ENCODE measurements at places on chromosomes 5 and 9. TPM values are rescaled to one million over a fixed set of nuclear protein-coding genes. Genes with fewer than 3 reads are reported as not detected.

The DDX4 gene
- not detected for total RNA-seq

The POMT1 gene
- 40.2 TPM for total RNA-seq

The IL33 gene
- total RNA-seq, result 78.0 TPM

The PCDHGC4 gene
- 7.6 TPM for total RNA-seq

The SLIT3 gene
- 9.4 TPM for total RNA-seq

DNA sequence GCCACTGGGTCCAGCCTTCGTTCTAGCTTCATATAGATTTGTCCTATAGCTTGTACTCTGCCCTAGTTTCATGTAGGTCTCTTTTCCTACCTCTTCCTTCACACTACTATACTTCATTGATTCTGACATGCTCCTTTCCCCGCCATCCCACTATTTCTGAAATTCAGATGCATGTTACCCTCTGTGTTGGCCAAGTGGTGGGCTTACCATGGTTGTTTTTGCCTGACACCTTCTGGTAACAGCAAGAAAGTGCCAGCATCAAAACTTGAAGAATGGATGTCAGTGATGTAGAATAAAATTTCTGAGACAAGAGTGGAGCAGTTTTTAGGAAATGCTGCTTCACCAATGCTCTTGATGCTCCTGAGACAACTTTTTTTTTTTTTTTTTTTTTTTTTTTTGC is 19.5 kb upstream of the SERINC5 start:
- no peak for DNase-seq
- H3K27me3 ChIP-seq, result no peaks in the 10 kb centered on the region

DNA sequence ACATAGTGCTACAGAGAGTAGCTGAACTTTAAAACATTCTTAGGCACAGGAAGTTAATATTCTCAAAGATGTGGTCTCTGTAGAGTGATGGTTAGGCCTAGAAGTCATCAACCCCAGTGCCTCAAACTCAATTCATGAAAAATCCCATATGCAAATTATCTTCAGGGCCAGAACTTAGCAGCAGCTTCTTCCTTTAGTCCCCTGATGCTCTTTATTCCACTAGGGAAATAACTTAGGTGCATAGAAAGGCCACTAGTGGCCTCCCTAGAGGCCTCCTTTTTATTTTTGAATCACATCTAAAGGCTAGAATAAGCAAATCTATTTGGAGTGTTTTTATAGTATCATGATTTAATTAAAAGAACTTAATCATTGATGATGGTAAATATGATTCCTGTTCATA is 88.3 kb downstream of the GIN1 start:
- H3K4me1 ChIP-seq, result no peaks in the 10 kb centered on the region
- no peak overlapping the region for H3K4me3 ChIP-seq
- no peak overlapping the region for H3K27ac ChIP-seq
- no peak for DNase-seq
- H3K36me3 ChIP-seq, result no peaks in the 10 kb centered on the region

GRCh38 chr9:83622433-83622938 is 457 bp upstream of the IDNK start:
- H3K4me1 ChIP-seq, result no peaks in the 10 kb centered on the region
- no peaks in the 10 kb centered on the region for H3K36me3 ChIP-seq
- H3K27me3 ChIP-seq, result no peaks in the 10 kb centered on the region
- H3K4me3 ChIP-seq, result peak overlapping the region; percentile 78

DNA sequence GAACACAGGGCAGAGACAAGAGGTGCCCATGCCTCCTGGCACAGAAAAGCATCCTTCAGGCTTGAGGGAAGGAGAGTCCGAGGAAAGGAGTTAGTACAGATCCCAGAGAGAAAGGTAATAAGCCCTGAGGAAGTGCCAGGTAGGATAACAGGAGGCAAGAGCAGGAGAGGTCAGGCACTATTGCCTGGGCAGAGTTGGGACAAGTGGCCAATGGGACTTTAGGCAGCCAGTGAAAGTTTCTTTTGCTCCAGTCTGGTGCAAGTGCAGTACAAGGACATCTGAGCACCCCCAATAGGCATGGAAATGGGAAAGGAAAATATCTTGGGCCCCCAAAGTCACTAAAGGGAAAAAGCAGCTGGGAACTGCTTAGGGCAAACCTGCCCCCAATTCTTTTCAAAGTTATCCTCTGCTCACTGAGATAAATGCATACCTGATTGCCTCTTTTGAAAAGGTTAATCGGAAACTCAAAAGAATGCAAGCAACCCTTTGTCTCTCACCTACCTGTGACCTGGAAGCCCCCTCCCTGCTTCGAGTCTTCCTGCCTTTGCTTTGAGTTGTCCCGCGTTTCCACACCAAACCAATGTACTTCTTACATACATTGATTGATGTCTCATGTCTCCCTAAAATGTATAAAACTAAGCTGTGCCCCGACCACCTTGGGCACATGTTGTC is 46.5 kb downstream of the ELOVL7 start:
- H3K27ac ChIP-seq, result no peak overlapping the region
- H3K36me3 ChIP-seq, result no peaks in the 10 kb centered on the region
- H3K4me3 ChIP-seq, result no peak overlapping the region

DNA sequence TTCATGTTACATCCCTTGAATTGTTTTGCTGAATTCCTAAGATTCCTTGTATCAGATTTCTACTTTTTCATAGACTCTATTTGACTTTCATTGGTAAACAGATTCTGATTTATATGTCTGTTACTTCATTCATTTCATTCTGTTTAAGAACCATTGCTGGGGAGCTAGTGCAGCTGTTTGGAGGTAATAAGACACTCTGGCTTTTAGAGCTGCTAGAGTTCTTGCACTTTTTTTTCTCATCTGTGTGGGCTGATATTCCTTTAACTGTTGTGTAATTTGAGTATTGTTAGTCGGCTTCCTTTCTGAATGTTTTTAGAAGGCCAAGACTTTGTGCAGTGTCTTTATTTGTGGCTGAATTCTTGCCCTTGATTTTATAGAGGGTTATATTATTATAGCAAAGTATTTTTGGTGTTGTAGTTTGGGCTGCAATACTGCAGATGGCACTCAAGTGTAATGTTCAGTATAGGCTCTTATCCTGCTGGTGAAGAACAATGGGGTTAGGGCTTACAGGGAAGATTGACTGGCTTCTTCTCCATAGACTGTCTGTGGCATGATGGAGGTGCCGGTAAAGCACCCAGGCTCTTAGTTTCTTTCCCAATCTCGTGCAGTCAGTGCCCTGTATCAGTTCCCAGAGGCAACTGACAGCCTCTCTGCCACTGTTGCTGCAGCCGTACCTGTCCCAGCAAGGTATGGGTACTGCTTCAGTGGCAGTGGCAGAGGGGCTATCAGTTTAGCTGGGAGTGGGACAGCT is 162.2 kb downstream of the OXCT1 start:
- H3K4me1 ChIP-seq, result no peaks in the 10 kb centered on the region
- H3K36me3 ChIP-seq, result no peaks in the 10 kb centered on the region
- no peak overlapping the region for H3K27ac ChIP-seq
